HCEC 1CT (cell line): ENCODE measurements at places on chromosomes 12 and 14.
A peak's percentile ranks its signal among the peaks of the same experiment; 100 is the strongest.

DNA sequence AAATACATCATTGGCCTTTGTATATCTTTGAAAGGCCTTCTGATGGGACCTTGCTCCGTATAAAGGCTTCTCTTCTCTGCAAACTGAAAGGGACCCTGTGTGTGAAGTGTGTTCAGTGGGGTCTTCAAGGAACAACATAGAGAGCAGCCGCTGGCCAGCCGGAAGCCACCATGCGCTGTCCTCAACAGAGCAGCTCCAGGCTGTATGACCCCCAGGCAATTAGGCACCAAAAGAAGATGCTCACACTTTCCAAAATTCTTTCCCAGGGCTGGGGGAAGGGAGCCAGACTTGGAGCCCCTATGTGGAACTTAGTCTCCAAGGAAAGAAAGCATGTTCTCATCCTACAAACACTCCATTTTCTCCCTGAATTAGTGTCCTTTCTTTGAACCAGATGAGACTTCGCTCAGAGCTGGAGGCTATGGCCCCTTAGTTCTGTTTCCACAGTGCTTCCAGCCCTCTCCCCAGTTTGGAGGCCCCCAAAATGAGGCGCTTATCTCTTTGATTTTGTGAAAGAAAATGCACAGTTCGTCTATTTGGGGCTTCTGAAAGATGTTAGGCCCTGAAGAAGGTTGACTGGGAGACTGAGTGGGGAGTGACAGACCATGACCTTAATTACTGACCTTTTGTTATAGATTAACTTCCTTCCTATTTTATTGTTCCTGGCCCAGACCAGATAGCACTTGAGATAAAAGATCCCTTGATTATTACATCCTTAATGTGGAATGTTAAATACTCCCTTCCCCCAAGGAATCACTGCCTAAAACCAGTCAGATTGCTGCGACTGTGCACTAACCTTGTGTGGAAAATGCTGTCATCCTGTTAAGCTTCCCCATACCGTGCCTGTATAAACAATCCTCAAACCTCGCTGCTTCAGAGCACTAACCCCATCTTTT lies 128.3 kb upstream of the FGD4 start:
- peak; percentile 32 for DNase-seq

DNA sequence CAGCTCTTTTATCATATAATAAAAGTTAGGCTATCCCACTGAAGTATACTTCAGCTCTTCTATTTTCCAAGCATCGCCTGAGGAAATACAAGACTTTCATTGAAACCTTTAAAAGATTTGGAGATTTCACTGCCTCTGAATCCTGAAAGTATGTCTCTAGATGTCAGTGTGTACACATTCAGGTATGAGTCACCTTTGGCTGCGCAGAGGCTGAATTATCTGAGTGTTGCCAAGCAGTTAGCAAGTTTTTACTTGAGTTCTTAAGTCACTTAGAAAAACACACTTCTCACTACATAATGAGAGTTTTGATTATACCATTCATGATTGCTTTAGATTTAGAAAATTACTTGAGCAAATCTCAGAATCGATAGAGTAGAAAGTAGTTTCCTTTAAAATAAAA lies 210.3 kb downstream of the TMTC2 start:
- DNase-seq: no peak

- no peak for DNase-seq
These were observed 313.7 kb downstream of the ADAMTS20 start for GRCh38 chr12:43238281-43238680.

DNA sequence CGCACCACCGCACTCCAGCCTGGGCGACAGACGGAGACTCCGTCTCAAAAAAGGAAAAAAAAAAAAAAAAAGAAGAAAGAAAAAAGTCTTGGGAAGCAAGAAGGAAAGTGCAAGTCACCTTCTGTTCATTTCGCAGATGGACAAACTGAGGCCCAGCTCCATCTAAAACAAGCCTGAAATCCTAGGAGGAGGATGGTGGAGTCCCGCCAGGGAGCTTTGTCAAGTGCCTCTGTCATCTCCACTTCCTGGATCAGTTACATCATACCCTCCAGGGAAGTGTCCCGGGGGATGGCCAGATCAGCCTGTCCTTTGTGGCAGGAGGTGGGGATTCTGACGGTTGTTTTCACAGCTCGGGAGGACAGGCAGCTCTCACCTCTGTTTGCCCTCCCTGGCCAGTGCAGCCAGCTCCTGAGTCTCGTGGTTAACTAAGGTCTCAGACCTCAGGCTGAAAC lies 8.7 kb upstream of the SDSL start:
- DNase-seq: no peak

DNA sequence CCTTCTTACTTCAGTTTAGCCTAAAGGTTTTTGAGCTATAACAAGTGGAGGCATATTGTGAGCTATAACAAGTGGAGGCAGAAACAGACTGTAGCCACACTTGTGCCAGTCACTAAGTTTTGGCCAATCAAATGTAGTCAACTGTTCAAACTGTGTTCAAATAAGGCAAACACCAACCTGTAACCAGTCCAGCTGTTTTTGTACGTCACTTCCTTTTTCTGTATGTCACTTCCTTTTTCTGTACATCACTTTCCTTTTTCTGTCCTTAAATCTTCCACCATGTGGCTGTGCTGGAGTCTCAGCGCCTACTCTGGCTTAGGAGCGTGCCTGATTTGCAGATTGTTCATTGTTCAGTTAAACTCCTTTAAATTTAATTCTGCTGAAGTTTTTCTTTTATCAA lies 79.7 kb downstream of the FUT8 start:
- no peak for DNase-seq
